ENCODE measurements at places on chromosomes 16 and 17.

GRCh38 chr16:72198771-72199201 lies 26.8 kb upstream of the PMFBP1 start:
- no peak for DNase-seq

GRCh38 chr16:87086575-87086974 lies 230.6 kb downstream of the C16orf95 start:
- no peak for DNase-seq

DNA sequence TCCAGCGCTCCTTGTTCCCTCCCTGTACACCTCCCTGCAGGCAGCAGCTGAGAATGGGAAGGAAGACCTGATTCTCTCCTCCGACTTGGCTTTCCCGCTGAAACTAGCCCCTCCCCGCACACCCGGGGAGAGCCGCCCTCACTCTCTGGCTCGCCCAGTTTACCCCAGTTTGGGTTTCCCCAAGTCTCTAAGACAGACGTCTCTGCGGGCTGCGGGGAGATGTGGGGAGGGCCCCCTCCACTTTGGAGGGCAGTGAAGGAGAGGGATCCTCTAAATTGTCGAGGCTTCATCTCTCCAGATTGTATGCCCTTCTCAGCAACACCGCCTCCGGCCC lies 797 bp downstream of the GRB7 start:
- no peak for DNase-seq

- no peak for DNase-seq
These were observed 137.5 kb downstream of the ZFHX3 start for GRCh38 chr16:72910381-72910780.

GRCh38 chr17:27497696-27498095 lies 41.4 kb downstream of the KSR1 start:
- no peak for DNase-seq

DNA sequence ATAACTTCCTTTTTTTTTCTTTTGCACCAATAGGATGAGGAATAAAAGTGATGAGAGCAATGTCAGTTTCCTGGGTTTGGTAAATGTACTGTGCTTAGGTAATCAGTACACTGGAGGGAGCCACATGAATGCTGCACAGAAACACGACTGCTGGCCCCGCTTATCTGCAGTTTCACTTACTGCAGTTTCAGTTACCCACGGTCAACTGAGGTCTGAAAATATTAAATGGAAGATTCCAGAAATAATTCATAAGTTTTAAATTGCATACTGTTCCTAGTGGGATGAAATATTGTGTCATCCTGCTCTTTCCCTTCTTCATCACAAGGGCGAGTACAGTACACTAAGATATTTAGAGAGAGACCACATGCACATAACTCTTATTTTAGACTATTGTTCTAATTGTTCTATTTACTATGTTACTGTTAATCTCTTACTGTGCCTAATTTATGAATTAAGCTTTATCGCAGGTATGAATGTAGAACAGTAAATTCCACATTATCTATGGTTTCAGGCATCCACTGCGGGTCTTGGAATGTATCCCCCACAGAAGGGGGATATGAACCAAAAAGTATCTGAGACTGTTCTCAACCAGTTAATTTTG lies 6.4 kb upstream of the LGALS3BP start:
- no peak for DNase-seq

- no peak for DNase-seq
These were observed 313.9 kb upstream of the SALL1 start for GRCh38 chr16:51464996-51465395.

Measured in GOT3 (cell line).